ENCODE measurements at places on chromosomes 7 and 10.
A peak's percentile ranks its signal among the peaks of the same experiment; 100 is the strongest.

DNA sequence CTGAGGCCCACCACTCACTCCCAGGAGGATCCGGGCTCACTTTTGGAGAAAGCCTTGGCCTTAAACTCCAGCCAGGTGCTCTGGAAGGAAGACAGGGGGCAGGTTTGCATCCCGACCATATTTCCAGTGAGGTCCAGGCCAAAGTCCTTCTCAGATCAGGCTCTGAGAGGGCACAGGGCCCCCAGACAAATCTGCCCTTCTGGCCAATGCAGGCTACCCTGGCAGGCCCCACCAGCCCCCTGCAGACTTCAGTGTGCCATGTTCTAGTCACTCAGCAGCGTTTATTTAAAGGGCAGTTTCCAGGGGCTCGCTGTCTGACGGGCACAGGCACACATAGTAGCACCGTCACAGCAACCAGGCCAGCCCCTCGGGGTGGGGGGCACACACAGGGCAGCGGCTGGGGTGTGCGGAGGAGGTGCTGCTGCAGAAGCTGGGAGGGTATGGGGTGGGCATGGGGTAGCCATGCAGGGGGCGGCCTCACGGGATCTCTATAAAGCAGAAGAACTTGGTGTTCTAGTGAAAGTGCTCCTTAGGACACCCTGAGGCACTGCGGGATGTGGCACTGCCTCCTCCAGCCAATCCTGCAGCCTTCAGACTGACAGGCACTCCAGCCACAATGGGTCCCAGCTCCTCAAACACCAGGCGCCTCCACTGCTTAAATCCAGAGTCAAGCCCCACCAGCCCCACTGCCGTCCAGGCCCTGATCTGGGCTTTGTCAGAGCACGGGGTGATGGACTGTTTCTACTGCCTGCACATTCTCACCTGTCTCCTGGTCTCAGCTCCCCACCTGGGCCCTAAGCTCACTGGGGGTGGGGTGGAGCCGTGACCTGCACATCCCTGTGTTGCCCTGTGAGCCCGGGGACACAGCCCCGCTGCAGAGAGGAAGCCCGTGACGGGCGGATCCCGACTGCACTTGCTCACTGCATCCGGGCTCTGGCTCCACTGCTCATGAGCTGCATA is 9.6 kb upstream of the PYROXD2 start:
- no peak for DNase-seq

DNA sequence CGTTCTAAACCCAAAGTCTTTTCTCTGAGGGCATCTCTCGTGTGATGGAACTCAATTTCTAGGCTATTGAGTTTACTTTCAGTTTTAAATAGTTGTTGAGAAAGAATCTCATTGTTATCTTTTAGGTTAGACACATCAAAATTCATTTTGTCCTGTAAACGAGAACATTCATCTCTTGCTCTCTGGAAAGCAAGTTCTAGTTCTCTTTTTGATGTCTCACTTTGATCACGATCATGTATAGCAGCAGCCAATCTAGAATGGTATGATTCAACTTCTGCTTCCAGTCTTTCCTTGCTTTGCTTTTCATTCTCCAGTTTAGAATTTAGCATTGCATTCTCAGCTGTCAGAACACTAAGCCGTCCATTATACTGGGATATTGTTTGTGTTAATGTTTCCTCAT is 65.1 kb downstream of the ANKRD26 start:
- no peak for DNase-seq

DNA sequence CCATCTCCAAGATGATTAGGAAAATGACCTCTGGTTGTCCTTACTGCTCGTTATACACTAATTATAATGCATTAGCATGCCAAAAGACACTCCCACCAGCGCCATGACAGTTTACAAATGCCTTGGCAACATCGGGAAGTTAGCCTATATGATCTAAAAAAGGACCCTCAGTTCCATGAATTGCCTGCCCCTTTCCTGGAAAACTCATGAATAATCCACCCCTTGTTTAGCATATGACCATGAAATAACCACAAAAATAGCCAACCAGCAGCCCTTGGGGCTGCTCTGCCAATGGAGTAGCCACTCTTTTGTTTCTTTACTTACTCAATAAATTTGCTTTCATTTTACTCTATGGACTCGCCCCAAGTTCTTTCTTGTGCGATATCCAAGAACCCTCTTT is 41.6 kb upstream of the KCNMA1 start:
- no peak for DNase-seq

DNA sequence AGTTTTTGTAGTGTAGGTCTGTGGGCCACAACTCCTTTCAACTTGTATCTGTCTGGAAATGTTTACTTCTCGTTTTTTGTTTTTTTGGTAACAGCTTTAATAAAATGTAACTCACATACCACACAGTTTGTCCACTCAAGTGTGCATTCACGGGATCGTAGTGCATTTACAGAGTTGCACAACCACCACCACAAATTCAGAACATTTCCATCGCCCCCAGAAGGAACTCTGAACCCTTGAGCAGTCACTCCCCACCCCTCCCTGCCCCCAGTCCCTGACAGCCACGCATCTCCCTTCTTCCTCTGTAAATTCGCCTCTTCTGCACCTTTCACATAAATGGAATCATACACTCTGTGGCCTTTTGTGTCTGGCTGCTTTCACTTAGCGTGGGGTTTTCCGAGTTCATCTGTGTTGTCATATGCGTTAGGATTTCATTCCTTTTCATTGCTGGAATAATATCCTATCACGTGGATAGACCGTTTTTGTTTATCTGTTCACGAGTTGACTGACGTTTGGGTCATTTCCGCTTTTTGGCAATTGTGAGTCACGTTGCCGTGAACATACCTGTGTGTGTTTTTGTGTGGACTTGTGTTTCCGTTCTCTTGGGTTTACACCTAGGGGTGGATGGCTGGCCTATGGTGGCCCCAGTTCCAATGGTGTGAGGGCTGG is 10.3 kb downstream of the JAKMIP3 start:
- no peak for DNase-seq

DNA sequence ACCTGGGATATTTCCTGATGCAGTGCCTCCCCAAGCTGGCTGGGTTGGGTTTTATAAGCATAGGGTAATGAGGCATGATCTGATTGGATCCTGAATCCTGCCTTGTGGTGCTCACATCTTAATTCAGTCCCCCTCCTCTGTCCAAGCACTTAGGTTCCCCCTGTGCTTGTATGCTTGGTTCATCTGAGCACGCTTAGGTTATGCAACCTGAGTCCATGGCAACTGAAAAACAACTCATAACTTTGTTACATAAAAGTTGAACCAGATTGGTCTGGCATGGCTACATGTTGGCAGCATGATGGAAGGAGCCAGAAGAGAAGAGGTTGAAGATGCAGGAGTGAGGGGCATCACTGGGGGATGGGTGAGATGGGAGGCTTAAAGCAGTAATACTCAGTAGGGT is 57.3 kb upstream of the OSBPL3 start:
- no peak for DNase-seq

DNA sequence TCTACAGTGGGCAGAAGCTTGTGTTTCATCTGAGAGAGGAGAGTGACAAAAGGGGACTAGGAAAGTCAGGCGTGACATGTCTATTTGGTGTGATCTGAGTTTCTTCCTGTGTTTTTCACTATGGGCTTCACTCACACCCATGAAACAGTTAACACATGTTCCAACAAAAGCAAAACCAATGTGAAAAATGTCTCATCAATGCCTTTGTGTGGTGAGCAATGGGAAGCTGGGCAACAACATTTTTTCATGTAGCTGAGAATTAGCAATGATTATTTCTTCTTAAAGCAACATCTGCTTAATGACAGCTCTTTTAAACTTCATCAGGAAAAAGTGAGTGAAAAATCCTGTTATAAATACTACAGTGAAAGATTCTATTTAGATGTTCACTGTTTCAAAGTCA is 76.2 kb downstream of the NXPH1 start:
- DNase-seq = no peak

DNA sequence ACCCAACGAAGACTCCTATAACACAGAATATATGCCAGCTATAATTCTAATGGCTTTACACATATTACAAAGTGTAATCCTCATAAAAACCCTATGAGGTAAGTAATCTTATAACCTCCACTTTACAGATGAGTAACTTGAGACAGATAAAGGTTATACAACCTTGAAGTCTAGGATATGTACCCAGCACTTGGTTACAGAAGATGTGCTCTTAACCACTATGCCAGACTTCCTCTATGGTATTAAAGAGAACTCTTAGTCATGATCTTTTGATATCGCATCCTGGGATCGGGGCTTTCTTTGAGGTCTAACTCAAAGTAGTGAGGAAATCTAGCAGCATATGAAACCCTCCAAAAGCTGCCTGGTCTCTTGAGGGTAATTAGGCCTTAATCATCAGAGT is 319.2 kb upstream of the LRRN3 start:
- no peak for DNase-seq

GRCh38 chr10:48697821-48698764 is 13.4 kb downstream of the WDFY4 start:
- no peak for DNase-seq

- DNase-seq = no peak
Observed at GRCh38 chr10:104521901-104522694, 119.0 kb upstream of the SORCS3 start.

GRCh38 chr10:18005781-18006456 is 54.2 kb downstream of the SLC39A12 start:
- no peak for DNase-seq

DNA sequence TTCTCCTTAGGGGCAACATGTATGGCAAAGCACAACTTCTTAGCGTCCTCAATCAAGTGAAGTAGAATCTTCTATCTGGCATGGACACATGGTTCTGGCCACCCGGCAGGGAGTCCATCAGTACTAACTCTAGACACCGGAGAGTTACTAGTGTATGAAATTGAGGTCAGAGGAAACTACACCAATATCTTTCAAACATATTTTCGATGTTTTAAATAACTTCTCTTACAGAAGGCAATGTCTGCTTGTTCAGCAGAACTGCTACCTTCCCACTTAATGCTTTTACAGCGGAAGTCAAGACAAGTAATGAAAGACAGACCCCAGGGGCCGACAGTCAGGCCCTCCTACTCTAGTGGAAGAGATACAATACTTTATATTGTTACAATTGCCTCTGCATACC is 89.9 kb downstream of the RNF216 start:
- no peak for DNase-seq

GRCh38 chr10:8835453-8836167 is 781.1 kb downstream of the GATA3 start:
- DNase-seq = no peak

DNA sequence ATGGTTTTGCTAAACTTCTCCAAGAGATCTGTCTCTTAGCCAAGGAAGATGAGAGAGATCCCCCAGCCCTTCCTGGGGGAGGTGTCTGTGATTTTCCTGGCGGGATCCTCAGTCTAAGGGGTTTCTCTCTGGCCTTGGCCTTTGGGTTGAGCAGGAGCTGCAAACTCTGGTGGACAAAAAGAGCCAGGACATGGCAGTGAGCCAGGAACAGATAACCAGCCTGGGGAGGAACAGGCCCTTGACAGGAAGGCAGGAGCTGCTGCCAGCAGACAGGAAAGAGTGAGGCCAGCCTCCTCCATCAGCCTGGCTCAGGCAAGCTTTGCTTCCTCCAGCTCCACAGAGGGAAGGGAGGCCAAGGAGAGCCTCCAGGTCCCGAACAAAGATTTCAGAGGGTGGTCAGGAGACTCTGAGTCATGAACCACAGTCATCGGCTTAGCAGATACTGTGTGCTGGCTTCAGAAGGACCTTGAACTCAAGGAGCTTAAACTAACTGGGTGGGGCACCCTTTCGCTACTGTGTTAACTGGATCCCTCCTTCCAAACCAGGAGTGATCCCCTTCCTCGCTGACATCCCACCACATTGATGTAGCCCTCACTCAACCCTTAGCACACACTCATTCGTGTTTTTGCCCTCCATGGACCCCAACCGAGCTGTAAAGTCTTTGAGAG is 34.7 kb downstream of the DDIT4 start:
- peak; percentile 38 for DNase-seq

DNA sequence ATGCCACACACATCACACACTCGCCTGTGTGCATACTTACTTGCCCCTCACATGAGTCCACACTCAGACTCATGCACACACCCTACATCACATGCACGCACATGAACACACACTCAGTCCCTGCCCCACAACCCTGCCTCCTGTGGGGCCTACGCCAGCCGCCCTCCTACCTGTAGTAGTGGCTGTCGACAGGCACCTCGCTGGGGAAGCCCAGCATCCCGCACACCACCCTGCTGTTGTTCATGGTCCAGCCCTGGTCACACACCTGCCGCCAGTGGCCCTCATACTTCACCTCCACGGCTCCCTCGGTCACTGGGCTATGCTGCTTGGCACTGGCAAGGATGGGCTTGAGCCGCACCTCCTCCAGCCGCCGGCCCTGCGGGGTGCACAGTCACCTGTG is 7.2 kb downstream of the LOXL4 start:
- no peak for DNase-seq

DNA sequence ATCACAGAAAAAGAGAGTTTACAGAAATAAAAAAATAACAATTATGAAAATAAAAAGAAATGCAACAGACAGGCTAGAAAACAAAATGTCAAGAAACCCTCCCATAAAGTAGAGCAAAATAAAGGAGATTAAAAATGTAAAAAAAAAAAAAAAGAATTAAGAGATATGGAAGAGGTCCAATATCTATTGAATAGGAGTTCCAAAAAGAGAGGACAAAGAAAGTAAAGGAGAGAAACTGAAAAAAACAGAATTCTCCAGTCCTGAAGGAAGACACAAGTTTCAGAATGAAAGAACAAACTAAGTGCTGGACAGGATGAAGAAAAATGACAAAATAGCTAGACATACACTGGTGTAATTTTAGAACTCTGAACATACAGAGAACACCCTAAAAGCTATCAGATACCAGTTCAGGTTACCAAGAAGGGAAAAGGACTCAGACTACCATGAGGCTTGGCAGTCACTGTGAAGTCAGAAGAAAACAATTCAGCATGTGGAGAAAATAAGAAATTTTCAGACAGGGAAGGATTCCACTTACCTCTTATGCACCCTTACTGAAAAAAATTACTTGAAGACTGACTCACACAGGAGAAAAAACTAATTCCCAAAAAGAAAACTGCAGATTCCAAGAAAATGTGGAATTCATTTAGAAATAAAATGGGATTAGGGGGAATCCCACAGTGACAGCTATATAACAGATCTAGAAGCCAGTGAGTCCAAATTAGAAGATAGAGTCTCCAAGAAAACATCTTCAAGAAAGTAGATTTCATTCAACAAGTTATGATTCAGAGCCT is 40.4 kb upstream of the ABLIM1 start:
- DNase-seq = no peak

DNA sequence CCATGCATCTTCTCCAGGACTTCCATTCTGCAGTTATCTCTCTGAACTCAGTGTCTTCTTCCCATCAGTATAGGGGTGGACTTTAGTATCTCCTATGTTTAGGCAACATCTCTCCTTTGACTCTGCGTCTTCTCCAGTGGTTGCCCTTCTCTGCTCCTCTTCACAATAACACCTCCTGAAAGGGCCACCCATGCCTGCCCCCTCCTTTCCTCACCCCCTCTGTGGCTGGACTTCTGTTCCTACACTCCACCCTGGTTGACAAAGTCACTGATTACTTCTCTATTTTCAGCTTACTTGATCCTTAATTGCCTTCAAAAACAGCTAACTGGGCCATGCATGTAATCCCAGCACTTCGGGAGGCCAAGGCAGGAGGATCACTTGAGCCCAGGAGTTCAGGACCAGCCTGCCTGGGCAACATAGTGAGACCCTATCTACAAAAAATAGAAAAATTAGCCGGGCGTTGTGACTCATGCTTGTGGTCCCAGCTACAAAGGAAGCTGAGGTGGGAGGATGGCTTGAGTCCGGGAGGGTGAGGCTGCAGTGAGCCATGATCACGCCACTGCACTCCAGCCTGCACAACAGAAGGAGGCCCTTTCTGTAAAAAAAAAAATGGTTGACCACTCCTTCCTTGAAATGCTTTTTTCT is 13.7 kb downstream of the SRGN start:
- DNase-seq = peak; percentile 55
